ENCODE measurements at places on chromosomes 7 and 10.

DNA sequence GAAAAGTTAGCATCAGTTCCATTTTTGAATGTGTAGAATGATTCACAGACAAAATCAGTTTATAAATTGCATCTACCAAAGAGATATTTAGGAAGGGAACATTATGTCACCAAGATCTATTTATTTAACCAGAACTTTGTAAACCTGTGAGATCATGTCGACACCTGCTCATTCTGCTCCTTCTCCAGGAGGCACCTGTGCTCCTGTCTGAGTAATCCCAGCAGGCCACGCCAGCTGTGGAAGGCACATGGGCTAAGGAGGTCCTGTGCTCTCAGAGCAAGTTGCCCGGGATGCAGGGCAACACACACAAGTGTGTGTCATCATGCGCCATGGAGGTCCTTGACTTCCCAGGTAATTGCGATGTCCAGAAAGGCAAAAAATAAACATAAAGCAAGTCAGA, 45.5 kb upstream of the ADARB2 start:
- no peak for DNase-seq

- no peak for DNase-seq
Observed at GRCh38 chr10:12501324-12501723, 152.0 kb downstream of the CAMK1D start.

DNA sequence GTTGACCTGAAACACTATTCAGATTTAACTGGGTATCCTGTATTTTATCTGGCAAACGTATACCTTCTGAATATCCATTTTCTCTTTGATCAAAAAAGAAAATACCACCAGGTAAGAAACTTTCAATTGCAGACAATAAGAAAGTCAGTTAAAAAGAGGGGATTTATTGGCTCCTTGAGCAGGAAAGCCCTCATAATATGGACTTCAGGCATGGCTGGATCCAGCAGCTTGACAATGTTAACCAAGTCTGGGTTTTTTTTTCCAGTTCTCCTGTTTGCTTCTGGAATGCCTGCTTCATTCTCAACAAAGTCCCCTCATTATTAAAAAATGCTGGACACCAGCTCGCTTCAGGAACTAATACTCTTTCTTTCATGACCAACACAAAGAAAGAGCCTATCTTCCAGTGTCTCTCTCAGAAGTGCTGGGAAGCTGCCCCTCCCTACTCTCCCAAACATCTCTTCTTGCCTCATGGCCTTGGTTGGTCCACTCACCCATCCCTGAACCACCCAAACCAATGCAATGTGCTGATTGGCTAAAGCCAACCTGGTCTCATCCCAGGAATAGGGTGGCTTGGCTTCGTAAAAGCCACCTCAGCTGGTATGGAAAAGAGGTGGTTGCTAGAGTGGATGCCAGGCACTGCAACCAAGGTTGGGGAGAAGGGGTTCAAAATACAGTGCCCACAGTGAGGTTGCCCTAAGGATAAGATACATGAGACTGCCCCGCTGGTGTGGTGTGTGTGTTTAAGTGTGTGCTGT, 30.6 kb upstream of the WDFY4 start:
- no peak for DNase-seq

DNA sequence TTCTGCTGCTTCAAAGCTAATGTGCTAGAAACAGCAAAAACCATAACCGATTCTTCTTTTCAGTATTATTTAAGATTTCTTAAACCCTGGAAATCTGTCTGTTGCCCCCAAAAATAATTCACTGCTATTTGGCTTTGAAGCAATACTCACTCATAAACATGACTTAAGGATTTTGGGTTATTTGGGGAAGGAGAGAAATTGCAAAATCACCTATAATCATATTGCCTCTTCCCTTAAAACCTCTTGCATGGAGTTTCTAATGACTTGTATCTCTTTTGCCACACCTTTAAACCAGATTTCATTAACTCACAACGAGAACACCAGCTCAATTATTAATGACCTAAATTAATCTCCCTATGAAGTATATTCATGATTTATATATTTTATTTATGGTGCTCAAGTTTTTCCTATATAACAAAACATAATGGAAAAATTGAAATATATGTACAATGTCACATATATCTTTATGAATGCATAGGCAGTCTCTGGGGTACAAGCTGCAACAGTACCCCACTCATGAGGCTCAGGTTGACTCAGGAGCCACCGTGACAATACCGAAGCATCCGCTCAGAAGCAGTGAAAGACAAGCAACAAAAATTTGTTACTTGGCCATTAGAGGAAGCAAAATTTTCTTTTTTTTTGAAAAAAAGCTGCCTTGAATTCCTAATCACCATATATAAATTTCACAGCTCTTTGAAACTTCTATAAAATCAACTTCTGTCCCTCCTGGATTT, 3.0 kb downstream of the NAMPT start:
- no peak for DNase-seq

DNA sequence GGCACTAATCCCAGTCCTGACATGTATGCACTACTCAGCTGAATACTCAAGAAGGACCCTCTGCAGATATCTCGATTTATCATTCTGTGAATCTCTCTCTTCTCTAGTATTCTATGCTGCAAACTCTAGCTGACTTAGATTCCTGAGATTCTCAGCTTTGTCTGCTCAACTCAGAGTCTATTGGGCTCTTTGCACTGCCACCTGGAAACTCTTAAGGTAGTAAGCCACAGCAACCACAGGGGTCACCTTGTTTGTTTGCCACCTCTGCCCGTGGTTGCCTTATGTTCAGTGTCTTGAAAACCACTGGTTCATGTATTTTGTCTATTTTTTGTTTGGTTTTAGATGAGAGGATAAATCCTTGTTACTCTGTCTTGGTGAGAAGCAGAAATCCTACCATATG, 72.9 kb downstream of the SP8 start:
- DNase-seq: no peak

GRCh38 chr7:68376131-68376661, 1222.1 kb upstream of the AUTS2 start:
- DNase-seq: peak; percentile 58

- no peak for DNase-seq
Observed at GRCh38 chr7:999941-1000935, 17.3 kb downstream of the CYP2W1 start.

GRCh38 chr7:96219378-96220130, 102.3 kb downstream of the SLC25A13 start:
- DNase-seq: peak; percentile 58

DNA sequence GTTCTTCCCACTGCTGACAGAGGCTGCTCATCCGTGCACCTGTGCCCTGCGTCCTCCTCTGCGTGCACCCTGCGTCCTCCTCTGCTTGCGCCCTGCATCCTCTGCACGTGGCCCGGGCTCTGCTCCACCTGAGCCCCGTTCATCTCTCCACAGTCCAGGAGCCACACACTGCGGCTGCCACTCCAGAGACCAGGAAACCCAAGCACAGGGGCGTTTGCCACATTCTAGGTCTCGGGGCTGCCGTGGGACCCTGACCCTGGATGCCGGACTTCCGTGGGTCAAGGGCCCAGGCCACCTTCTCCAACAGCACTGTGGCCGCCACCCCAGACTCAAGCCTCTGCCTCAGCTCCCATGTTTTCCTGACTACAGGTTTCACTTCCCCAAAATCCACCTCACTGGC, 460.4 kb downstream of the PTPRN2 start:
- no peak for DNase-seq

DNA sequence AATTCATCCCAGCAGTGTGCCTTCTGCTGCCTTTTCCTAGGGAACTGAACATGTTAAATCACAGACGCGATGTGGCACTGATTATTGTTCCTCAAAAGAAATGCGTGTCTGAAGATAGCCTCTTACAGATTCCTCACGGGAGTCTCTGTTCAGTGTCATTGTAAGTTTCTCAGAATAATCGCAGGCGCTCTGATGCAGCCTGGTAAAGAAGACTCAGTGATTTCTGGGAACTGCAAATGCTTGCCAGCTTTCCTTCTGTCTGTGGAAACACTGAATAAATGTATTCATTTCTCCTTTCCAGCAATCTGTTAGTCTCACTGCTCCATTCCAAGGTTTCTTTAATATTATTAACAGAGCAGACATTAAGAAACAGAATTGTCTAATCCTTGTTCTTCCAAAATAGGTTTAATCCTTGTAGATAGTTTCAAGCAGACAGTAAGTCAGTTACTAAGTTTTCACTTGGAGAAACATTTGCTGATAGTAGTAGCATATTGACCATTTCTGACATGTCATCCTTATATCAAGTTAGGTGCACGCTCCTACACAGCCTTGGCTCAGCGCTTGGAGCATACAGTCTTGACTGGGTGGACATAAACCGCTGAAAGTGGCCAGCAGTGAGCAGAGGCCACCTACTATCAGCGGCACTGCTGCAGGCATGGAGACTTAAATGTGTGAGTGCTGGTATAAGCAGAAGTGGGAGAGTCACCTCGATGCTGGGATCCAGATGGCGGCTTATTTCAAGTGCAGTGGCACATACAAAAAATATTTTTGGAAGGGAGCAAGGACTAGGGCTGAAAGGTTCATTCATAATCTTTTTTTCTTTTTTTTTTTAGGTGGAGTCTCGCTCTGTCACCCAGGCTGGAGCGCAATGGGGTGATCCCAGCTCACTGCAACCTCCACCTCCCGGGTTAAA, 27.7 kb downstream of the MMRN2 start:
- DNase-seq: no peak

DNA sequence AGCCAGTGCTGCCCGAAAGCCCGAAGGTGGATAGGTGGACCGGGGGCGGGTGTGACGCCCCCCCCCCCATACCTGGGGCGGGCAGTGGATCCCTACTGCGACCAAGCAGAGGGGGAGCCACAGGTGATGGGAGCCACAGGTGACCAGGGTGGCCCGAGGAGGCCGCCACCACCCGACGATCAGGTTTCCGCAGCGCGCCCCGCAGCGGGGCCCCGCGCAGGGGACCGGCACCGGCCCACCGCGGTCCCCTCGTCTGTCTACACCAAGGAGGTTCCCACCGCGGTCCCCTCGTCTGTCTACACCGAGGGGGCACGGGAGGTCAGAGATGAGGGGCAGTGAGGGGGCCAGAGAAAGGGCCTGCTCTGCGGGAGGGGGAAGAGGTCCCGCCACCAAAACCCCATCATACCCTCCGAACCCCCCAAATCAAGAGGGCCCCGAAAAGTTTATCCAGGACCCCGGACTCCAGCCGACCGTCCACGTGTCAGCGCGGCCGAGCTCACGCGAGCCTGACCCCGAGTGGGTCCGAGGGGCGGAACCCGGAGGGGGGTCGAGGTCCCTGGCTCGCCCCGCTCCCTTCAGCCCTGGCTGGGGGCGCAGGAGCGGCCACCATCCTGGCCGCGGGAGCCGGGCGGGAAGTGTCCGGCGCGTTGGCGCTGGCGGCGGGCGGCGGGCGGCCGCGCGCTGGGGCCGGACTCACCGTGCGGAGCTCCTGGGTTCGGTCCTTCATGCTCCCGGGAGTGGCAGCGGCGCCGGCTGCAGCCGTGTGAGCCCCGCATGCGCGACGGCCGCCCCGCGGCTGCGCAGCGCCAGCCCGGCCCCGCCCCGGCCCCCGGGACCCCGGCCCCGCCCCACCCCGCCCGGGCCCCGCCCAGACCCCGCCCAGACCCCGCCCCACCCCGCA, at the start of gene STX1A:
TSS of gene STX1A (minus strand) at position 765 of the 901 bp plus-strand sequence. CDS start at position 727, 38 bp downstream.
- DNase-seq: peak; percentile 71

DNA sequence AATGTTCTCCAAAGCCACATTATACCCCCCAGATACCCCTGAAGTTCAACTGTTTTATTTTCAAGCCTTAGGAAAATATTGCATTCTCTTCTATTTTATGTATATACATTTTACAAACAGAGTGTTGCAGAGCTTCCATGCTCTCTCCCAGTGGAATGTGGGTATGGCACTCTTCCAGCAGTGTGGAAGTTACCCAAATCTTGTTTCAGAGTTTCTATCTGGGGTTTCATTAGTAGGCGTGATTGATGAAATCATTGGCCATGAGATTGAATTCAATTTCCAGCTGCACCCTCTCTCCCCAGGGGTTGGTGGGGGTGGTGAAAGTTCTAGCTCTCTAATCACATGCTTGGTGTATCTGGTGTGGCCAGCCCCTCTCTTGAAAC, 350.4 kb downstream of the RPS24 start:
- DNase-seq: peak; percentile 44

DNA sequence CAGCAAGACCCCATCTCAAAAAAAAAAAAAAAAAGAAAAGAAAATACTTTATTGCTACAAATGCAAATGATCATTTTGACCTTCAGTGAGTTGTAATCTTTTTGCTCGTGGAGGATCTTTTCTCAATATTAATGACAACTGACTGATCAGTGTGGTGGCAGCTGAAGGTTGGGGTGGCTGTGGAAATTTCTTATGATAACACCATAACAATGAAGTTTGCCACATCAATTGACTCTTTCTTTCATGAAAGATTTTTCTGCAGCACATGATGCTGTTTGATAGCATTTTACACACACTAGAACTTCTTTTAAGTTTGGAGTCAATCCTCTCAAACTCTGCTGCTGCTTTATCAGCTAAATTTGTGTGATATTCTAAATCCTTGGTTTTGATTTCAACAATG, 12.4 kb upstream of the CCDC7 start:
- DNase-seq: no peak

DNA sequence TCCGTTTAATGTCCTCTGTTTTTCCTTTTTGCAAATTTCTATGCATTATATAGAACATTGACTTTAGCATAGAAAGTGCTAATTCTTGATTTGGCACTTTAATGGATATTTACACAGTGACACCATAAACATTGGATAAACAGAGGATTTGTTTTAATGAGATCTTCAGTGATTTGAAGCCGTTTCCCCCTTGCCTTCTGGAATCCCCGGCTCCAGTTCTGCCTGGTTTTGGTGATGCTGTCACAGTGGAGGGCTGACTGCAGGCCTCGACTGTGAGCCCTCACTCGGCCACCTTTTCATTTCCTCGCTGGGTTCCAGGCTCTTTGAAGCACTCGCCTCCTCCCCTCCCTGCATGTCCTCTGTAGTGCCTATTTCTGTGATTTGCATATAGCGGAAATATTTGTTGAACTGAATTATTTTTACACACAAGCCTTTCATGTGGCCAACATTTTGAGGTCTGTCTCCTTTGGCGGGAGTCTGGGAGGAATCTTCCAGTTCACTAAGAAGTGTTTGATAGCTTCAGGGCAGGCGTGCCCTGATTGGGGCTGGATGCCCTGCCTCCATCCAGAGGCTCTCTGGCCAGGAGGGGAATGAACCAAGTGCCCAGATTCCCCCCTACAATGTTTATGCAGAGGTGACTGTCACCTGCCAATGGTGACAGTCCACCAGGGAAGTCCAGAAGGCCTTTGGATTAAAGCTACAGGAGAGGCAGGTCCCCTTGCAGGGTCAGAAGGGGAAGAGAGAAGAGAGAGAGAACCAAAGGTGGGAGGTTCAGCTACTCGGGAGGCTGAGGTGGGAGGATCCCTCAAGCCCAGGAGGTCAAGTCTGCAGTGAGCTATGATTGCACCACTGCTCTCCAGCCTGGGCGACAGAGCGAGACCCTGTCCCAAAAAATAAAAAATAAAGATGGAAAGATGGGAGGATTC, 67.5 kb downstream of the CUX1 start:
- DNase-seq: no peak
